C1 segment of cervical spinal cord (tissue), 14 donors: ENCODE measurements at places on chromosomes 3 and 15.

DNA sequence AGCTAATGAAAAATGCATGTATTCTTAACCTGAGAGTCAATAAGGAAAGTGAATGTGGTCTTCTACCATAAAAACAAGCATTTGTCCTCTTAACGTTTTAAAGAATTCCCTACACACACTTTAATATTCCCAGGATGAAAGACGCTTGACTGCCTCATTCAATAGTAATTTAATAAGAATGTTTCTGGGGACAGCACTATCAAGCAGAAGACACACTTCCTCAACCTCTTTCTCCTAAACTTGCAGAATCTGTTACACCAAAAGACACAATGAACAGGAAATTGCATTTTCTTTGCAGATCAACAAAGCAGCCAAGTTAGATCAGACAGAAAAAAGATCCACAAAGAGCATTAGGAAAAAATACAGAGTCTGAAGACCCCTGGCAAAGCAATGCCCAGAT, 97.7 kb downstream of the PLCH1 start:
- no peak for DNase-seq

- DNase-seq, result no peak
Measured at GRCh38 chr3:52085681-52086282, 29.4 kb upstream of the DUSP7 start.

DNA sequence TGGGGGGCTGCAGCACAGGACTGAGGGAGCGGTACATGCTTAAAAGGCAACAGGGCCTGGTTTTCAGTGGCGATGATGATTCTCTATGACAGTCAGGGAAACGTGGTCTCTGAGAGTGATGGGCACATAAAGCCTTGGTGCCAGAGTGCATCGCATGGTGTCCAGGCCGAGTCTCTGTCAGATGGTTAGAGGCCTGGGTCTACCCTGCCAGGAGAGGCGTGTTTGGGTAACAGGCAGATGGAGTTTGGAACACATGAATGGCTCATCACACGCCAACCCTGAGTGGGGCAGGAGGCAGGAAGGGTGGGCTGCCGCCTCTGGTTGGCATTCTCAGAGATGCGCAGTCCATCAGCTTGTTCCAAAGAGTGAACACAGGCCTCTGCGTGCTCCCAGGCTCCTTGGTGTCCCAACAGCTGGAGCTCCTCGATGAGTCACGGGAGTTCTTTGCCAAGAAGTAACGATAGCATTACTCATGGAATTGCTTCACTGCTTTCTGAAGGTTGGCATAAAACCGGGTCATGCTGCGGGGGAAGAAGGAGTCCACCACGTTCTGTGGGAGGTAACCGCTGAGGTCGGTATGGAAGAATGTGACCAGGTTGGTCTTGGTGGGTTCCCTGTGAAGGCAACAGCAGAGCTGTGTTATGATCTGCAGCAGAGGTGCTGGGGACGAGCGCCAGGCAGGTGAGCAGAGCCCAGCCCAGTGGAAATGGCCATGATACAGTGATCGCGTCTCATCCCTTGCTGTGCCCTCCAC, 11.0 kb downstream of the STARD5 start:
- no peak for DNase-seq

DNA sequence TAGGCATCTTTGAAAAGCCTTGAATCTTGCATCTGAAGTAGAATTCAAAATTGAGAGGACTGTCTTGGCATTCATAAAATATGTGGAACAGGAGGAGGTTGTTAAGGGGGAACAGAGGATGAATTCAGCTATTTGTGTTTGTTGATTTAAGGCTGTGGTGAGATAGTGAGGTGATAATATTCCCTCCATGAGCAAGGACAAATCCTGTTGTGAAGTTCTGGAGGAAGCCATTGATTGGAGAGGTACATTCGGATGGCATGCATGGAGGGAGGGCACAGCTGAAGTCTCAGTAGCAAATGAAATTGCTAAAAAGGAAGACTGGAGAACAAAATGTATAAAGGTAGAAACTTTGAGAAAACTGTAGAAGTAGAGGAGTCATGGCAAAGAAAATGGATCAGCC, 443.8 kb downstream of the NLGN1 start:
- DNase-seq, result no peak

DNA sequence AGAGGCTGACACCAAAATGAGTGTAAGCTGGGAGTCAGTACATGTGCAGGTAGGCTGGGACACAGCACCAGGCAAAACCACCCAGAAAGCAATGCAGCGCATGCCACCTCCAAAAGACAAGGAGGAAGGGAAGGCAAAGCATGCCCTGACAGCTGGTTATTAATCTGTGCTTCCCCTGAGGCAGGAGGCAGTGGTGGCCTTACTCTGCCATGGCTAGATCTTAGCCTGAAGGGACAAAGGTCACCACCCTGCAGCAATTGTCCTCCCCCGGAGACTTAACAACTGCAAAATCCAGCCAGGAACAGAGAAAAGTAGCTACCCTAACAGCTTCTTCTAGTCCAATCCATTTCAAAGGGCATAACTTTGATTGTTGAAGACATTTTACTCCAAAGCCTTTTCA, 73.7 kb downstream of the PLD1 start:
- DNase-seq, result no peak

GRCh38 chr3:63908081-63908736, 4.0 kb downstream of the SCAANT1 start:
- no peak for DNase-seq

GRCh38 chr3:102512734-102513504, 78.1 kb downstream of the ZPLD1 start:
- no peak for DNase-seq

GRCh38 chr15:90907838-90908507, 4.9 kb downstream of the MAN2A2 start:
- no peak for DNase-seq

DNA sequence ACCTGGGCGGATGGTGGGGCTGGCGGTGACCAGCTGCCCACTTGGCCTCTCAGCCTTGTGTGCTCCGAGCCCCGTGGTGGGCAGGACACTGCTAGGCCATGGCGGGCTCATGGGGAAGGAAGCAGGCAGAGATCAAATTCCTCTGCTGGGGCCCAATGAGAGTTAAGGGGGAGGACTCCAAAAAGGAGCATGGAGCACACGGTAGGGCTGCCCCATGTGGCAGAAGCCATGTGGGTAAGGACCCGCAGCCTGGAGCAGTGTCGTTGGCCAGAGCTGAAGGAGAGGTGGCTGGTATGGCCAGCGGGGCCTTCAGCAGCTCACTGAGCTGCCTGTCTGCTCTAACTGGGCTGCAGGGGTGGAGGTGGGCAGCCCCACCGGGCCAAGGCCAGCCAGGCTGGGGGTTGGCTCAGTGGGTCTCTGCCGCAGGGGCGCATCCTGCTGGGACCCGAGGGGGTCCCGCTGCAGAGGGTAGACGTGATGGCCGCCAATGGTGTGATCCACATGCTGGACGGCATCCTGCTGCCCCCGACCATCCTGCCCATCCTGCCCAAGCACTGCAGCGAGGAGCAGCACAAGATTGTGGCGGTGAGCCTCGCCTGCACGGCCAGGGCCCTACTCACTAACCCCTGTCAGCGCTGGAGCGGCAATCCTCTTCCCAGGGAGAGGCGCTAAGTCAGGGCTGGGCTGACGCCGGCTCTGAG, 11.3 kb downstream of the STAB1 start:
- no peak for DNase-seq

DNA sequence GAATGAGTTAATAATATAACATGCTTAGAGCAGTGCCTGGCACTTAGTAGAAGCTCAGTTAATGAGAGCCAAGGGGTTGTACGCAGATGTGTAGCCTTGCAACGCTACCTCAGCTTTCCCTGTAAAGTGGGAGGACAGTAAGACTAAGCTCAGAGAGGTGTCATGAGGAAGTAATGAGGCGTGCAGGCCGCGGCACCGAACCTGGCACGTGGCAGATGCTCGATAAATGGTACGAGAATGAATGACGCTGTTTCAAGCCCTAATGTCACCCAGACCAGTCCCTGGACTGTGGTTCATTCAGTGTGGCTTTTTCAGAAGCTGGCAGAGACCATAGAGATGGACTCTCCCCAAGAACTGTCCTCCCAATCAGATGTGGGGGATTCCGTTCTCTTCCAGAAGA, 21.2 kb downstream of the GRIP2 start:
- no peak for DNase-seq

- DNase-seq, result no peak
Measured at GRCh38 chr3:37492977-37493471, 318.6 kb upstream of the LRRFIP2 start.

- no peak for DNase-seq
Measured at GRCh38 chr3:72606005-72606800, 242.0 kb downstream of the SHQ1 start.

- DNase-seq, result peak; percentile 93
Measured at GRCh38 chr3:47781685-47782445, at the start of gene SMARCC1. Gene SMARCC1 (minus strand): TSS chr3:47781893. CDS start chr3:47781797, 96 bp downstream.

GRCh38 chr3:134327594-134327975, 46.7 kb downstream of the AMOTL2 start:
- DNase-seq, result no peak

- DNase-seq, result no peak
Measured at GRCh38 chr3:4523710-4524698, 30.9 kb downstream of the ITPR1 start.

- no peak for DNase-seq
Measured at GRCh38 chr3:54004335-54004734, 112.7 kb upstream of the SELENOK start.
